H1 (cell line): ENCODE measurements at places on chromosomes 7 and 10.

DNA sequence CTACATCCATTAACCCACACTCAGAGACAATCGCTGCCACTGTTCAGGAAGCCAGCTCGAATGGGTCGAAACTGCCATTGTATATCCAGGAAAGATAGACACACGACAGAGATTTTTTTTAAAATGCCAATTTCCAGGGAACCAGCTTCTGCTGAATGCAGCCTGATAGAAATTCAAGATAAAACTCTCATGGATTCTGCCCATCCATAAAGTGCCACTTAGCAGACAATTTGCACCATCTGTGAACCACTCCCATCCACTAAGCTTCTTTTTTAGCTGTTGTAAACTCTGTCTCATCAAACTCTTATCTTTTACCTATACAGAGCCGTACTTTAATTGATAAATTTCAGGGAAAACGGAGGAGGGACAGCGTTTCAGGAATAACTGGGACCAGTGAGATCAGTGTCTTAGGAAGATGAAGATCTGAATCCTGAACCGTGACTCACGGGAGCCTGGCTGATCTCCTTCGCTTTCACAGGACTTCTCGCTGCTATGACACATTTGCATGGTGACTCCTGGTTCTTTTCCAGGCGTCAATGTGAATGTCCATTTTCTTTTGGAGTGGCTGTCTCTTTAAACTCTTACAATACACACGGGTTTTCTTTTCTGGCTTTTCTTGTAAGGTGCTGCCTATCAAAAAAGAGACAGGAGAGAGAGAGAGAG lies 103.4 kb downstream of the FAM204A start:
- DNase-seq: no peak

- no peak for DNase-seq
Observed at GRCh38 chr10:27134371-27134770, 19.8 kb downstream of the YME1L1 start.

DNA sequence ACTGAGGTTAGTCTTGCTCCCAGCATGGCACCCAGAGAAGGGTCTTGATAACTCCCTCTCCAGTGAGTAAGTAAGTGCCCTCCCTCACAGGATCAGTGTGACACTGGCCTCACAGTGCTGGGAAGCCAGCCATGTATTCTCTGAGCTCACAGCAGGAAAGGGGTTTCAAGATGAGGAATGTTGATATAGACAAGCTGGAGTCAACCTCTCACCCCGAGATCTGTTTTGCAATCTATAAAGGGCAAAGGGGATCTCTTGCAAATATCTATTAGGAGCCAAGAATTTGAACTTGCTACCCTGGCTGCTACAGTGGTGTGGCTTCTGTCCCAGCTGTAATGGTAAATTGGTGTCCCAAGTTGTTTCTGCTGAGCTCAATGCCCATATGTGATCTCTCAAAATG lies 70.2 kb upstream of the ADAM12 start:
- DNase-seq: no peak

DNA sequence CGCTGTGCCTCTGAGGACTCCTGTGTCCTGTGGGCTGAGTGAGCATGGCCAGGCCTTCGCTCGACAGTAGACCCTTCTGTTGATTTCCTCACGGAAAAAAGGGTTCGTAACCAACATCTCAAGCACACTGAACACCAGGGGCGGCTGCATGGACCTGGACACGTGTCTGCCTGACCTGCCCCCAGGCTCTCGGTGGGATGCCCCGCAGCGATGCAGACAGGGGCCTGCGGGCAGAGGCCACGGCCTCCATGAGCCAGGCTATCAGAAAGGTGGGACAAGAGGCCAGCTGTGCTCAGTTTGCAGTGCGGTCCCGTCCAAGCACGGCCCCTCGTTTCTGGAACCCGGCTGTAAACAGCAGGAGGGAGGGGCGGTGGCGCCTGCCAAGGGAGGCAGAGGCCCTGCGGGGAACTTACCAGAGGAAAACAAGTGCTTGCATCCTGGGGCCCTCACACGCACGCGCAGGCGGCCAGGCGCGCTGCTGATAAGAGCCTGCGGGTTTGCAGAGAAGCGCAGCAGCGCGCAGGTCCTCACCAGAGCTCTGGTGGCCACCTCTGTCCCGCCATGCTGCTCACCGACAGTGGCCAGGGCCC lies 10.6 kb downstream of the GPR146 start:
- DNase-seq: no peak

DNA sequence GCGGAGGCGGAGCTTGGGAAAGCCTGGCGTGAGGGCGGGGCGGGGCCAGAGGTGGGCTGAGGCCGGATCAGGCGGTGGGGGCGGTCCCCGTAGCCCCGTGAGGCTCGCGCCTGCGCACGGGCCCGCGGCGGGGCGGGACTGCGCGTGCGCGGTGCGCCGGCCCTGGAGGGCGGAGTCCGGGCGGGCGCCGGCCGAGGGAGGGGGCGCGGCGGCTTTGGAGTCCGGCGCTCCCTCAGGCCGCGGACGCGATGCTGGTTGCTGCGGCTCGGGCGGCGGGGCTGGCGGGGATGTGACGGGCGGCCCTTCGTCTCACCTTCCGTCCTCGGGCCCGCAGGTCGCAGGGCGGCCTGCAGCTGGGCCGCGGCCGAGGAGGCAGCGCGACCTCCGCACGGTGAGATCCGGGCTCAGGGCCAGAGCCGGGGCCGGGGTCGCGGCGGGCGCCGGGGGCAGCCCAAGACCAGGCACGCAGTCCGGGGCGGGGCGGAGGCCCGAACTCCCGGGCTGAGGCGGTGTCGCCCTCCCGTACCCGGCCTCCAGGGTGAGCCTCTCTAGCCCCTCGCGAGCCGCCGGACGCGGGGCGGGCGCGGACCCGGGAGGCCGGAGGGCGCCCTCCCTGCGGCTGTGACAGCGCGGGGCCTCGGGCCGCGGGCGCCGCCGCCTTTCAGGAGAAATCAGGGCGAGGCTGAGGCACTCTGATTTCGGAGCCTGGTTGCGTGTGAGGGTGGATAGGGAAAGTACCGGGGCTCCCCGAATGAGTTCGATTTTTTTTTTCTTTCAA lies at the start of gene CCSER2:
TSS of gene CCSER2 (plus strand) at position 172 of the 778 bp plus-strand sequence. CDS start 42,464 bp downstream, outside the sequence.
- DNase-seq: peak; percentile 77

GRCh38 chr7:140484951-140485499 lies 5.7 kb upstream of the MKRN1 start:
- no peak for DNase-seq

GRCh38 chr7:49631071-49631815 lies 142.2 kb upstream of the VWC2 start:
- DNase-seq: no peak
